SJSA1 (cell line): ENCODE measurements at places on chromosomes 6 and 20. TPM values are rescaled to one million over a fixed set of nuclear protein-coding genes. Genes with fewer than 3 reads are reported as not detected.

SRMS gene
- total RNA-seq: not detected in 2 replicates

MUC21 gene
- not detected in 2 replicates for total RNA-seq

BMP6 gene
- total RNA-seq: 1.4 and 1.7 TPM in 2 replicates

C6orf15 gene
- total RNA-seq: not detected in 2 replicates

LBP gene
- total RNA-seq: not detected in 2 replicates

CRISP2 gene
- not detected in 2 replicates for total RNA-seq

HLA-DOA gene
- not detected in 2 replicates for total RNA-seq

ETV7 gene
- total RNA-seq: 2.0 TPM in 1 of 2 replicates, not detected in the other

SPATS1 gene
- not detected in 2 replicates for total RNA-seq

DSP gene
- 0.08 TPM in 1 of 2 replicates, not detected in the other for total RNA-seq

SYNDIG1 gene
- total RNA-seq: not detected in 2 replicates

GHRH gene
- not detected in 2 replicates for total RNA-seq

PTCRA gene
- total RNA-seq: not detected in 2 replicates

KCNK16 gene
- total RNA-seq: not detected in 2 replicates

GABRR1 gene
- not detected in 2 replicates for total RNA-seq

CD93 gene
- total RNA-seq: not detected in 2 replicates

STXBP5 gene
- total RNA-seq: 12.4 and 19.5 TPM in 2 replicates

COL9A1 gene
- total RNA-seq: not detected in 2 replicates

C20orf204 gene
- 0.24 and 0.94 TPM in 2 replicates for total RNA-seq

GSTA2 gene
- total RNA-seq: not detected in 2 replicates

PI16 gene
- total RNA-seq: not detected in 2 replicates

GNL1 gene
- 20.9 and 49.5 TPM in 2 replicates for total RNA-seq

PI3 gene
- total RNA-seq: not detected in 2 replicates

TNNC2 gene
- total RNA-seq: not detected in 2 replicates

ZNF311 gene
- not detected in 2 replicates for total RNA-seq

TCF21 gene
- total RNA-seq: 0.08 TPM in 1 of 2 replicates, not detected in the other
